Bronchial epithelial cell (primary cell): ENCODE measurements at places on chromosomes 16 and 17. TPM values are rescaled to one million over a fixed set of nuclear protein-coding genes. Genes with fewer than 3 reads are reported as not detected.

Gene ZACN
- not detected in 2 replicates for total RNA-seq

Gene LRRC46
- total RNA-seq = not detected in 2 replicates

Gene CCL8
- total RNA-seq = not detected in 2 replicates

Gene CHST5
- not detected in 2 replicates for total RNA-seq

Gene KIAA0513
- 7.1 and 9.3 TPM in 2 replicates for total RNA-seq

Gene CCL4
- total RNA-seq = not detected in 2 replicates

Gene LGALS9
- 1.3 TPM in 2 replicates for total RNA-seq

Gene ABCA6
- 0.26 and 0.38 TPM in 2 replicates for total RNA-seq

Gene DHX58
- total RNA-seq = 4.4 and 5.0 TPM in 2 replicates

Gene C17orf113
- total RNA-seq = 0.26 and 0.64 TPM in 2 replicates

Gene MYL4
- not detected in 2 replicates for total RNA-seq

Gene PLCG2
- 1.8 and 1.9 TPM in 2 replicates for total RNA-seq

Gene RHBDL1
- total RNA-seq = 9.2 and 14.0 TPM in 2 replicates

Gene NAE1
- 62.4 and 63.2 TPM in 2 replicates for total RNA-seq

Gene CCL14
- not detected in 2 replicates for total RNA-seq
